Stimulated activated CD8-positive, alpha-beta memory T cell treated with anti-CD3 and anti-CD28 coated beads, Interleukin-15, amount 100 ng/mL, for 1 hour (primary cell): ENCODE measurements at places on chromosomes 4 and X.

DNA sequence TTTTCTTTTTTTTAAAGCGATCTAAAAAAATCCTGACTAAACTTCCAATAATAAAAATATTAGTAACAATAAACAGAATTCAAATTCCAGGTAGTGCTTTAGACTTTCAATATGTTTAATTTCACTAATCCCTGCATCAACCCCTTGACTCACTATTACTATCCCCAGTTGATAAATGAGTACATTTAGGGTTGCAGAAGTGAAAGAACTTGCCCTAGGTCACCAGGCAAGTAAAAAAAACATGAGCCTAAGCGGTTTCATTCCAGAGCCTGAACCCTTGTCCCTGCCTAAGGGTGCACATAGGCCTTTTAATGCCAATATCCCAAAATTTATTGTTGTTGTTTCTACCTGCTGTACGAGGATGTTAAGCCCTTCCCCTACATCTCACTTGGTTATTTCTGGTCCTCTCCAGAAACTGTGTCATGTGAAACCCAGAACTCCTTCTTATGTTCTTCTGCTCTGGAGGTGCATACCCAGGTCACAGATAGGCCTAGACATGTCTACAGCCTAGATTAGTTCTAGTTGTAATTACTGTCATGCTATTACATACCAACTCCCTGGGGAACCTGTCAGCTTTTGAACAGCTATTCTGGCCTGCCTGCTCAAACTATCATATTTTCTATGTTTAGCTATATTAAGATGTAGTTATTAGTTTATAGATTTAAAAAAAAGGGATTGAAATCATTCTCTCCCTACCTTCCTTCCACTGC is 244.5 kb upstream of the PITX2 start:
- no peak for DNase-seq

DNA sequence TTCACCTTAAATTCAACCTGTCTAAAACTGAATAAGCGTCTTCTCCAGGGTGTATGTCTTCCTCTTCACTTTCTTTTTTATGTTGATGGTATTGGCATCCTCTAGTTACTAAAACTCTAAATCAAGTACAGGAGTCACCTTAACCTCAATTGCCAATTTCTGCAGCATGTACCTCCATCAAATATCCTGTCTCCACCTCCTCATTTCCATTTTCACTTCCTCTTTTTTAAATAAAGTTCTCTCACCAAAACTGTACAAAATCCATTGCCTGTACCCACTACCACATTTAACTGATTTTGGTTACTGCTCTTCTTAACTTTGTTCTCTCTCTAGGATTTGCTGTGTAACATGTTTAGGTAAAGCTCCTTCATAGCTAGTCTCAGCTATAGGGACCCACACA is 9.2 kb upstream of the NPFFR2 start:
- no peak for DNase-seq

- DNase-seq = no peak
Measured at GRCh38 chrX:42219231-42219630, 295.9 kb upstream of the CASK start.

DNA sequence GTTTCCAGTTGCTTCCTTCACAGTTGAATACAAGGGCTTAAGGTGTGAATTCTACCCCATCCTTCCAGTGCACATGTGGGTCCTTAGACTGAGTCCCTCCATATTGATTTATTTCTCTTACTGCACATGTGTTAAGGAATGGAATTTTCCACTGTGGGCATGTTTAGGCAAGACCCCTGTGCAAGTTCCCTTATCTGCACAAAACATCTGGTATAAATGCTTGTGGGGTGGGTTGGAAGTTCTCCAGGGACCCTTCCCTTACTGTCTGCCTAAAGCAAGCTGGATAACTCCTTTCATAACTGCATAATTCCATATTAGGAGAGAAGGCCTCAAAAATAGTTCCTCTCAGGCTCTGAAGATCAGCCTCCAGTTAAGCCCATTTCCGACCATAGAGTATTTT is 570.9 kb downstream of the ADGRL3 start:
- no peak for DNase-seq

- DNase-seq = no peak
Measured at GRCh38 chr4:111847296-111848008, 297.8 kb upstream of the FAM241A start.

- DNase-seq = no peak
Measured at GRCh38 chr4:86531440-86531839, 62.7 kb upstream of the PTPN13 start.

DNA sequence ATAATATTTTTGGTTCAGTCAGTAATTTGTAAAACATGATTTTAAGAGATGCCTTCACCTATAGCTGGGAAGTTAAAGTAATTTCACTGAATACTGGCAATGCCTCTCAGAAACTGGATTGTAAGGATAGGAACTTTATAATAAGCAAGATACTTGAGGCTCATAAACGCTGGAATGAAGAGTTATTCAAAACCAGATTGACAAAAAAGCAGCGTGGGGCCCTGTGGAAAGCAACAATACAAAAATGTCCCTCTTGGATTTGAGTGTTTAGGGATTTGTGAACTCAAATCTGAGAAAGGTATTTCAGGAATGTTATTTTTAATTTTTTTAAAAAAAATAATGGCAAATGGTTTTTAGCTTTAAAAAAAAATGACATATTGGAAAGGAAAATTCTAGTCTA is 94.6 kb downstream of the ANK2 start:
- DNase-seq = no peak

GRCh38 chr4:648579-649292 is 23.4 kb downstream of the PDE6B start:
- DNase-seq = no peak

- no peak for DNase-seq
Measured at GRCh38 chr4:186693159-186693815, 30.4 kb downstream of the FAT1 start.

DNA sequence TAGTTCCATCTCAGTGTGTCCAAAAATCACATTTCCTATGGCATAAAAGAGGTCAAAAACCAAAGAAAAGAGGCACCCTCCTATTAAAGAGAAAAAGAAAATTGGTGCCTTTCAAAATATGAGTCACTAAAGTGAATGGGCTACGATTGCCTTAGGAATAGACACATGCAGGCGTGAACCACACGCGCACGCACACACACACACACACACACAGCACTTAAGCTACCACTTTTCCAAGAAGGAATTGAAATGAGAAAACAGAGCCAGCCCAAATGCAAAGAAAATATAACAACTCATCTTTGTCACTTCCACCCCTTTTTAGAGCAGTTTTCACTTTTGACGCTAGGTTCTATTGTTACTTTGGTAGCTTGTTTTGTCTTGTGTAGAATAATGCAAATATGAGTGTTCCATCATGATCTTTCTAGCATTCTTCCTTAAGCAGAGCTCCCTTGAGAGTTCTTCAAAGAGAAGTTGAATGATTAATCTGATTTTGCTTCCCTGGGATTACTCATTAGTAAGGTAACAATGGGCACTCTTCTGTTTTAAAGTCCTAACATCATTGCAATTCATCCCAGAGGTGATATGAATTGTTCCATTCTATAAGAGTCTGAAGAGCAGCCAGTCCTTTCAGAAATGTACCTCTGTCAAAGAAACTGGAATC is 239.2 kb upstream of the GNPDA2 start:
- DNase-seq = no peak

DNA sequence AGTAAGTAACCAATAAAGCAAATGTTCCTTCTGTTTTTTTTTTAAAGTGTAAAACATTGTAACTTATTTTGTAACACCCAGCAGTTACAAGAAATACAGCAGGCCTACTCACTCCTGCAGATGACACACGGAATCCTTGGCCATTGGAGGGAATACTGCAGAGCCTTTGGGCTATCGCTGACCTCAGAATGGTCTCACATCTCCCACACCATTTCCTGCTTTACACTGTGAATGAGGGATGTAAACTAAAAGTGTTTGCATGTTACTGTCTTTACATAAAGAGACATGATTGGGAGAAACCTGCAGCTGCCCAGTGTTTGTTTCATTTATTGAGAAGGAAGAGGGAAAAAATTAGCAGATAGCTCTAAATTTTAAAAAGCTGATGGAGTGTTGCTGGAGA is 64.1 kb downstream of the USP46 start:
- DNase-seq = no peak

DNA sequence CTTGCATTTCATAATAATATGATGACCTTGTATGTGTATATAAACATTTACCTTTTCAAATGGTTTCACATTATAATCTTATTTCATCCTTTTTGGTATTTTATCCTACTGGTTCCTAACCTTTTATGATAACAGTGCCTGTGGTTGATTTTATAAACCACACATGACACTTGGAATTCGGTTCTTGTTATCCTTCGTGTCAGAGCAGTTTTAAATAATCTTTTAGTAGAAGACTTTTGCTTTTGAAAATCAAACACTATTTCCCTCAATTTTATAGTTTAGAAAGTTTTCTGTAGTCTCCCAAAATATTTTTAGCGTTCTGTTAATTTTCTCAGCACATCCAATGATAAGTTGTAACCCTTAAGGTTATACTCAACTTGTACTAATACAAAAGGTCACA is 676.8 kb downstream of the RAPGEF2 start:
- DNase-seq = no peak

- DNase-seq = no peak
Measured at GRCh38 chrX:101452056-101452455, 33.2 kb upstream of the ARMCX4 start.

GRCh38 chr4:125316791-125317524 is 2.2 kb downstream of the FAT4 start:
- DNase-seq = no peak

DNA sequence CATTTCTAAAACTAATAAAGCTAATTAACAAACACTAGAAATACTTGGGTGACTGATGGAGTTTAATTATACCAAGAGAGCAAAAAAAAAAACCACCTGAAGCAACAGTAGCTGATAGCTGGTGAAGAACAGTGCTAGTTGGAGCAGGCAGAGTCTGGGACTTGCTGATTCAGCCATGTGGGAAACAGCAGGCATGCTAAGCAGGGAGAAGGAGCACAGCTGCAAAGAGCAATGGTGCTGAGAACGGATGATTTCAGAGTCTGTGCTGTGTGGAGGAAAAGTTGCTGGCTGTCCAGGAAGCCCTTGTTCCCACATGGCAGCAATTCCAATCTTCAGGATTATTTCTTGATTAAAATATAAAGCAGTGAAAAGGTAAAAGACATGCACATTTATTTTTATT is 68.8 kb downstream of the NPY1R start:
- DNase-seq = no peak

- no peak for DNase-seq
Measured at GRCh38 chrX:18002791-18003190, 141.7 kb upstream of the RAI2 start.

- no peak for DNase-seq
Measured at GRCh38 chr4:186400676-186401075, 134.7 kb downstream of the F11 start.

- no peak for DNase-seq
Measured at GRCh38 chr4:83025563-83025962, 9.4 kb upstream of the COPS4 start.

- DNase-seq = no peak
Measured at GRCh38 chrX:14712096-14712495, 160.8 kb downstream of the FANCB start.

DNA sequence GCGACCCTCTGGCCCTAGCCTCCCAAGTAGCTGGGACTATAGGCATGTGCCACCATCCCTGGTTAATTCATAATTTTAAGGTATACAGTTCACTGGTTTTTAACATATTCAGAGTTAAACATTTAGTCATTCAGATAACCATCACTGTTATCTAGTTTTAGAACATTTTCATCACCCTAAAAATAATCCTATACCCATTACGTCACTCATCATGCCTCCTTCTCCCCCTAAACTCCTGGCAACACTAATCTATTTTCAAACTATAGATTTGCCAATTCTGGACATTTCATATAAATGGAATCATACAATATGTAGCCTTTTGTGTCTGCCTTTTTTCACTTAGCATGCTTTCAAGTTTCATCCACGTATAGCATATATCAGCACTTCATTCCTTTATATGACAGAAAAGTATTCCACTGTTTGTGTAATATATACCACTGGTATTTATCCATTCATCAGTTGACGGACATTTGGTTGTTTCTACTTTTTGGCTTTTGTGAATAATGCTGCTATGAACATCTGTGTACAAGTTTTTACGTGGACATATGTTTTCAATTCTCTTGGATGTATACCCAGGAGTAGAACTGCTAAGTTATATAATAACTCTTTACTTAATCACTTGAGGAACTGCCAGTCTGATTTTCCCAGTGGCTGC is 32.0 kb upstream of the RPS3A start:
- no peak for DNase-seq

- DNase-seq = no peak
Measured at GRCh38 chr4:60938621-60939020, 261.5 kb upstream of the ADGRL3 start.

GRCh38 chr4:143486314-143486713 is 27.2 kb upstream of the SMARCA5 start:
- DNase-seq = no peak
